Activated gamma-delta T cell (primary cell): ENCODE measurements at places on chromosomes 13 and 19.

DNA sequence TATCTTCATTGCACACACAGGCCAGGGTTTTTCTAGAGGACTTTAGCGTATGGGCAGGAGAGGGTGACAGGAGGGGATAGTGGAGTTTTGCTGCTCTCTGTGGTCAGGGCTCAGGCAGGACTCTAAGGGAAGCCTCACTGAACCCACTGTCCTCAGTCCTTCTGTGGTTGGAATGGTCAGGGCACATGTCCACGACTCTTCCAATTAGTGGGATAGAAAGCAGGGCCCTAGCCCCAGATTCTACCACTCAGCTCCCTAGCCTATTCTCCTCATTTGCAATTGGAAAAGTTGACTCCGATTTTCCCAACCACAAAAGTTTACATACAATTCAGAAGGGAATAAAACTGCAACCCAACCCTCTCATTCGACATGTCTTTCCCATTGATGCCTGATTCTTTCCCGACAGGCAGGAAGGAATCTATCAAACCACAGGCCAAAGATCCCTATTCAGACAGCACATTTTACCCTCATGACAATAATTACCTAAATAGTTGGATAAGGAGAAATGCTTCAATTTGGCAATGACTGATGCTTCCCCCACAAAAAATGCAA is 38.2 kb downstream of the TGDS start:
- DNase-seq, result no peak

DNA sequence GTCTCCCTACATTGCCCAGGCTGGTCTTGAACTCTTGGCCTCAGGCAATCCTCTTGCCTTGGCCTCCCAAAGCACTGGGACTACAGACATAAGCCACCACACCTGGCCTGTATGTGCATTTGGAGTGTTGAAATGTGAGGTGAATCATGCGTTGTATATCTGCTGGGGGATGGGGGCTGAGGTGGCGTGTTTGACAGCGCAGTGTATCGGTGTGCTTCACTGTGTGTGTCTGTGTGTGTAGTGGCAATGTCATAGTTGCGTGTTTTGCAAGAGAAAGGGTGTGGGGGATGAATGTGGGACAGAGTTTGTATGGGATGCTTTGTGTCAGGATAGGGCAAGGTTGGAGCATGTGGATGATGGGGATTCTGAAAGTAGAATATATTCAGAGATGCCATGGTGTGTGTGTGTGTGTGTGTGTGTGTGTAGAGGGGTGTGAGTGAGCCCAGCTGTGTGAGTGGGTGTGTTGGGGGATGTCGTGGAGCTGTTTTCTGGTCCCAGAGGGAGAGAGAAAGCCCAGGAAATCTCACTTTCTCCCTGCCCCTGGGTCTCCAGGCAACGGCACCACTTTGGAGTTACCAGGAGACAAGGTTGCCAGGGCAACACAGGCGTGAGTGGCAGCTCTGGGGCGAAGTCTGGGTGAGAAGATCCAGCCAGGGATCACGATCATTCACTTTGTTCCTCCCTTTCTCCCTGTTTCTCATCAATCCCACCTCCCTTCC is 1.1 kb upstream of the SWSAP1 start:
- DNase-seq, result no peak

DNA sequence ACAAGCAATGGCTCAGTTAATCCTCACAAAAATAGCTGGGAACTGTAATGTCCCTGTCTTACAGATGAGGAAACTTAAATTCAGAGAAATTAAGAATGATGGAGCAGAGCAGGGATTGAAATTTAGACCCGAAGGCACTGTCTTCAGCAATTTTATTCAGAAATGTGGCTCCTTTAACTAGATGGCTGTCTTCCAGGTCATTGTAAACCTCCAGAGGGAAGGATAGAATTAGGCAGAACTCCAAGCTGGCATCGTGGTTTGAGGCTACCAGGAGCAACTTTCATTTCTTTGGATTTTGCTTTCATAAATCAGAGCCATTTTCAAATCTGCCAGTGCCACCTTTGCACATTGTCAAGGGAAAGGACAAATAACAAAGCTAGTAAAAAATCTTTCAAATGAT is 339.0 kb downstream of the DCT start:
- no peak for DNase-seq

GRCh38 chr13:30600496-30600895 is 17.2 kb upstream of the USPL1 start:
- DNase-seq, result no peak

DNA sequence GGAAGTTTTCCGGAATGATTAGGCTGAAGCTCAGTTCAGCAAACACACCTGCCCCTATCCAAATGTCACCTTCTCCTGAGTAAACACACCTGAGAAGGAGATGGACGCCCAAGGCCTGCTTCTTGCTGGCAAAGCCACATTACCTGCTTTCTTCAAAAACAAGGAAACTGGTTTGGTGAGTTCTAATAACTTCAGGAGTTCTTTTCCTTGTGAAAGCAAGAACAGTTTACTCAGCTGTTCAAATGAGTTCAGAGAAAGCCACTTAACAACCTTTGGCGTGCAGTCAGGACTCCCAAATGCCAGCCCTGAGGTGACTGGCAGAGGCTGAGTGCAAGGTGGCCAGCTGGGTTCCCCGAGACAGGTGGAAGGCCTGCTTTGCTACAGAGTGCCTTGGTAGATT is 160.5 kb downstream of the STK24 start:
- no peak for DNase-seq

GRCh38 chr19:51807111-51807701 is 12.2 kb downstream of the FPR3 start:
- no peak for DNase-seq

GRCh38 chr19:17107546-17108452 is 32.2 kb downstream of the MYO9B start:
- no peak for DNase-seq

DNA sequence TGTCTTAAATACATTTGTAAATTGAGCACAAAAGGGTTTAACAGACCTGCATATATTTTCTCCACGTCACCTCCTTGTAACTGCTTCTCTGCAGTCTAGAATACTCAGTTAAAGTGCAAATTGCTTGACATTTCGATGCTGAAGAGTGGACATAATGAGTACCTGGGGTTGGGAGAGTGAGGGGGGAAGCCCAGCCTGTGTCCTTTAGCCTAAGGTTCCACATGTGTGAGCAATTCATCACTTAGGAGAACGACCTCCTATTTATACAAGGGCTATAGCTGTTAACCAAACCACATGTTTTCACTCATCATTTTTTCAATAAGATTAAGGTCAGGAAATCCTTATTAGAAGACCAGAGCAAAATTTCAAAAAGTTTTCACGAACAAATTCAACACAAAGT is 29.5 kb downstream of the PCDH9 start:
- DNase-seq, result no peak

GRCh38 chr13:56314765-56315164 is 826.0 kb upstream of the PRR20A start:
- no peak for DNase-seq

DNA sequence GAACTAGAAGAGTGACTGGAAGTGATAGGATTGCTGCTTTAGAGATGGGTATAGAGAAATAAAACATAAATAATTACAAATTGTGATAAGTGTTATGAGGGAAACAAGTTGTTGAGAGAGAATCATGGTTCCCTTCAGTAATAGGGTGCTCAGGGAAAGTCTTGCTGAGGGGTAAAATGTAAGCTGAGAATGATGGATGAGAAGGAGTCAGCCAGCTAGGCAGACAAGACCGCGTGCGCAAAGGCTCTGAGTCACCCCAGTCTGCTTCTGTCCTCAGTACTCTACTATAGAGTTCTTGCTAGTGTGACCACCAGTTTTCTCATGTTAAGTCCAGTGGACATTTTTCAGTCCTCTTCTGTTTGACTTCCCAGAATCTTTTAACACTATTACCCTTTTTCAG is 39.5 kb downstream of the PCCA start:
- no peak for DNase-seq

DNA sequence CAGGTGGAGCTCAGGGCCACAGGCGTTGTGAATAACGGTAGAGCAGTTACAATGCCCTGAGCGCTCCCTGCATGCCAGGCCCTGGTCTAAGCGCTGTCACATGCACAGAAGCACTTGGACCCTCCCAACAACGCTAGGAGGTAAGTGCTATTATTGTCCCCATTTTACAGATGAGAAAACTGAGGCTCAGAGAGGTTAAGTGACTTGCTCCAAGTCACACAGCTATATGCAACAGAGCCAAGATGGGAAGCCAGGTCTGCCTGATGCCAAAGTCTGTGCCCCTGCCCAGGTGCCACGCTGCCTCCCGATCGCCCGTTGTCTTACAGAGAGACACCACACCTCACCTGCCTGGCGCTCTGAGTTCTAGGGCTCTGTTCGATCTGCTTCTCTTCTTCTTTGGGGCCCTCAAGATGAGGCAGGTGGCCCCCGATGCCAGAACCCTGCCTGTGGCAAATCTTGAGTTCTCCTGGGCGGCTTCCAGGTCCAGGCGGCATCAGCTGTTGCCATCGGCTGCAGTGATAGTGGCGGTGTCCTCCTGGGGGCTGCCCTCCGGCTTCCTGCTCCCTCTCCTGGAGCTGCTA is 20.0 kb downstream of the YIPF2 start:
- no peak for DNase-seq

DNA sequence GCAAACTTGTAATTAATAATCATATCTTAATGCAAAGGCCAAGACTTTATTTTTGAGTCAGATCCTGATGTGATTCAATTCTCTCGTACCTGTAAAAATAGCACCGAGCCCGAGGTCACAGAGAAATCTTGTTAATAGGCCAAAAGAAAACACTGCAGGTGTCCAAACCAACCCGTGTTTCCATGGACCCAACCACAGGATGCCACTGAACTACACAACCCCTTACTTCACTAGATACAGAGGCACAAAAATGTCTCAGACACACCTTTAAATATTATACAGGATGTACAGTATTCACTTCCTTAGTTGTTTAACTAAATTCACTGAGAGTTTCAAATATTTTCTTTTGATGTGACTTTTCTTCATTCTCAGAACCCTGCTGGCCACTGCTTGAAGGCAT is 530.9 kb downstream of the MYO16 start:
- no peak for DNase-seq

GRCh38 chr19:9850235-9850959 is 15.3 kb downstream of the PIN1 start:
- no peak for DNase-seq

DNA sequence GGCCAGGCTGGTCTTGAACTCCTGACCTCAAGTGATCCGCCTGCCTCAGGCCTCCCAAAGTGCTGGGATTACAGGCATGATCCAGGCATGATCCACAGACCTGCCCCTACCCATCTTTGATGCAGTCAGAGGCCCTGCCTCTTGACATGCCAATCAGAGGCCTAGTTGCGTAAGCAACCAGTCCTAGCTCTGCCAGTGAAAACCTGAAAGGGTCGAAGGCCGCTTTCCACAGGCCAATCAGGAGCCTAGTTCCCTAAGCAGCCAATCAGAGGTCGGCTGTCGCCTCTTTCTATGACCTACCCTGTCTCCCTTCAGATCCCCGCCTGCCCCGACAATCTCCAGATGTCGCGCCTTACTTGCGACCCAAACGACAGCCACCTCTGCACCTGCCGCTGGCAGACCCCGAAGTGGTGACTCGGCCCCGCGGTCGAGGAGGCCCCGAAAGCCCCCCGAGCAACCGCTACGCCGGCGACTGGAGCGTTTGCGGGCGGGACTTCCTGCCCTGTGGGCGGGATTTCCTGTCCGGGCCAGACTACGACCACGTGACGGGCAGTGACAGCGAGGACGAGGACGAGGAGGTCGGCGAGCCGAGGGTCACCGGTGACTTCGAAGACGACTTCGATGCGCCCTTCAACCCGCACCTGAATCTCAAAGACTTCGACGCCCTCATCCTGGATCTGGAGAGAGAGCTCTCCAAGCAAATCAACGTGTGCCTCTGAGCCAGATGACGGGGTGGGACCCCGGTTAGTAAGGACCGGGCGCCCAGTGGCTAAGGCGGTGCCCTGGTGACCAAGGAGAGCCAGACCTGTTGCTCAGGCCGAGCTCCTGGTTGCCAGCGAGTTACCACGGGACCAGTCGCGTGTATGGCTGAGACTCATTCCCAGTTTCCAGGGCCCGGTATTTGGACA is 6.3 kb downstream of the SYDE1 start:
- no peak for DNase-seq

- no peak for DNase-seq
Observed at GRCh38 chr19:43983544-43983911, 460 bp upstream of the ZNF155 start.

- no peak for DNase-seq
Observed at GRCh38 chr19:46537136-46538097, 41.8 kb upstream of the PNMA8B start.
